Gastrocnemius medialis (tissue), 4 donors: ENCODE measurements at places on chromosomes 1 and 21. TPM values are rescaled to one million over a fixed set of nuclear protein-coding genes. Genes with fewer than 3 reads are reported as not detected.

Gene DPYD
- total RNA-seq: 4.6 TPM

Gene PROK1
- total RNA-seq: 0.38 TPM

Gene GNAT2
- not detected for total RNA-seq

Gene MIXL1
- not detected for total RNA-seq

Gene GIPC2
- 1.2 TPM for total RNA-seq

Gene NUP210L
- total RNA-seq: 0.07 TPM

Gene C1orf94
- total RNA-seq: not detected

Gene WLS
- total RNA-seq: 8.6 TPM

Gene DNALI1
- total RNA-seq: 2.9 TPM

Gene CLEC20A
- not detected for total RNA-seq

Gene FAM72C
- 0.61 TPM for total RNA-seq

Gene RNF207
- total RNA-seq: 0.85 TPM

Gene ACTL8
- total RNA-seq: not detected

Gene ASCL5
- not detected for total RNA-seq

Gene ZNF648
- total RNA-seq: 0.07 TPM

Gene C8B
- total RNA-seq: 0.68 TPM

Gene RBM15
- total RNA-seq: 44.9 TPM

Gene GUCA2A
- total RNA-seq: not detected

Gene VHLL
- not detected for total RNA-seq

Gene SLC44A5
- not detected for total RNA-seq

Gene PALMD
- total RNA-seq: 69.0 TPM

Gene ZBTB8A
- 3.6 TPM for total RNA-seq

Gene KPRP
- not detected for total RNA-seq

Gene CAPN8
- total RNA-seq: not detected

Gene FAM151A
- not detected for total RNA-seq

Gene ABCA4
- not detected for total RNA-seq

Gene WDTC1
- 50.8 TPM for total RNA-seq

Gene SIK1
- 12.8 TPM for total RNA-seq

Gene DRAM2
- total RNA-seq: 39.3 TPM

Gene LCE1A
- total RNA-seq: not detected

Gene ADGRB2
- 1.7 TPM for total RNA-seq

Gene FBXO2
- 2.0 TPM for total RNA-seq

Gene EDN2
- not detected for total RNA-seq

Gene UBXN10
- not detected for total RNA-seq

Gene LDLRAD1
- total RNA-seq: not detected

Gene KCNK1
- not detected for total RNA-seq
